ENCODE measurements at places on chromosomes 1 and 21.

DNA sequence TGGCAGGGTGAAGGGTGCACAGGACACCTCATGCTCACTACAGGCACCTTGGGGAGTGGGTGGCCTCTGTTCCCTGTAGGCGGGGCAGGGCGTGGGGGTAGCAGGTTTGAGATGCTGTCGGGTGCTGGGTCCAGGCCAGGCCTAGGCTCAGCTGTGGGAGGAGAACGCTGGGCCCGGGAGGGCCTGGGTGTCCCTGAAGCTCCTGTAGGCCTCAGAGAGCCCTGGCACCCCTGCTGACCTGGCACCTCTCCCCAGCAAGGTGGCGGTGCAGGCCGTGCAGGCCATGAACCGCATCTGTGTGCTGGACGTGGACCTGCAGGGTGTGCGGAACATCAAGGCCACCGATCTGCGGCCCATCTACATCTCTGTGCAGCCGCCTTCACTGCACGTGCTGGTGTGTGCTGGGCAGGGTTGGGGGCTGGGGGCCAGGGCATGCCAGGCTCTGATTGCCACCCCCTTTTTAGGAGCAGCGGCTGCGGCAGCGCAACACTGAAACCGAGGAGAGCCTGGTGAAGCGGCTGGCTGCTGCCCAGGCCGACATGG is 2.5 kb upstream of the GJC2 start:
- no peak for DNase-seq

GRCh38 chr1:246141306-246141705 is 365.8 kb downstream of the SMYD3 start:
- no peak for DNase-seq

DNA sequence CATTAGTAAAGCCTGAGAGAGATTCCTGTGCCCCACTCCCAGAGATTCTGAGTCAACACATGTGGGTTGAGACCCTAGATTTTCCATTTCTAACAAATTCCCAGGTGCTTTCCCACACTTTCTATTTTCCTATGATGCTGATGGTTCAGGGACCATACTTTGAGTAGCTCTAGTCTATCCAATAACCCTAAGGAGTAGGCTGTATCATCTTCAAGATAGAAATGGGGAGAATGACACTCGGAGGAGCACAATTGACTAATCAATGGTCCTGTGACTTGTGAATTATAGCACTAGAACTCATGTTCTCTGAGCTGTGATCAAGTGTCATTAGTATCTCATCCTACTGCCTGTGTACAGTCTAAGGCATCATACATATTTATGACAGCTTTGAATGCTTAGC is 232.9 kb upstream of the B3GALT2 start:
- DNase-seq = no peak

- DNase-seq = peak; percentile 12
Observed at GRCh38 chr1:92791487-92792066, 6.7 kb upstream of the EVI5 start.

All from fibroblast of skin of scalp (primary cell).